ENCODE measurements at places on chromosomes 3 and 15. TPM values are rescaled to one million over a fixed set of nuclear protein-coding genes. Genes with fewer than 3 reads are reported as not detected.
A peak's percentile ranks its signal among the peaks of the same experiment; 100 is the strongest.

DNA sequence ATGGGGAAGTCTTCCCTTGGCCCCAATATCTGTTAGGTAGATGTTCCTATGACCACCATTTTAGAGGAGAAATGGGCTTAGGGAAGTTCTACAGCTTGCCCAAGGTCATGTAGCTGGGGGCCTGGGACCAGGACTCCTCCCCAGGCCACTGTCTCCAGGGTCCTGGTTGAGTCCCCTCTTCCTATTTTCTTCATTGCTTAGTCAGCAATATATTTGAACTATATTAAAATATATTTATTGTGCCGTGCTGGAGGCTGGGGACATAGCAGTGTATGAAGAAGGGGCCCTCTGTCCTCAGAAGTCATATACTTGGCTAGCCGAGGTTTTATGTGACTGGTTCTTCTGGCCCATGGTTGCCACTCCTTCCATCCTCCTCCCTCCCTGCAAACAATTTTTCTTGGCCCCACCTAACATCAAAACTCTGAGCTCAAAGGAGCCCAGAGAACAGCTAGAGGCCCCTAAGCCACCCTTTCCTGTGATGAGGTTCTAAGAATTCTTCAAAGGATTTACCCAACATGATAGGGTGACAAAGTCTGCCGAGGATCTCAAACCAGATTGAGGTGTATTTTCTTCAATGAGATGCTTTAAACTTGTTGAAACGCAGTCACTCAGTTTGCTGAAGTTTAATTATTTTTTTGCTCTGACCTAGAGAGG lies 121.2 kb upstream of the RASGRP1 start:
- DNase-seq = no peak

GRCh38 chr3:106212665-106213222 lies 343.9 kb upstream of the CBLB start:
- no peak for DNase-seq

DNA sequence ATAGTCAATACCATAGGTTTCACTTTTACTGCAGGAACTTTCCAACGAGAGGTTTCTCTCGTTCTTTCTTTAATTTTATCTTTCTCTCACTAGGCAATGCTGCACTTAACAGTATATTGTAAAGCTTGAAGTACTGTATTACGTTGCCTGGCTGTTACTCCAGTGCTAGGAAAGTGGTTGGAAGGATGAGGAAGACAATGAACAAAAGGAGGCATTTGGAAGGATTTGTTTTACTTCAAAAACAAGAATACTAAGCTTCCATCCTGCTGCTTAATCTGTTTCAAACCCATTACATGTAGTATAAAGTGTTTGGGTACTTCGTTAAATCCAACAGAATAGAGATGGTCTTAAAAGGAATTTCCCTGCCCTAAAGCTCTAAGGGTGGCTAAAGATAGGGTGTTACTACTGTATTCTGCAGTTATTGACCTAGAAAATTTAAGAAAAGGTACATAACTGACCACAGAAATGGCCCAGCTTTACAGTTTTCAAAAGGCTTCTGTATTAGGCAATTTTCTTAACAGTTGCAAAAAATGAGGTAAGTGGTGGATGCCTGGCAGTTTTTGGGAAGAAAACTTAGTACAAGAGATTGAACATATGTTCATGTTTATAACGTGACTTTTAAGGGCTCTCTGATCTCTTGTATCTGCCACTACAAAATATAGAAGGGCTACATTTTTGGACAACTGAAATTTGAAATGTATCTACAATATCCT lies 785 bp upstream of the IFT57 start:
- no peak for DNase-seq

DNA sequence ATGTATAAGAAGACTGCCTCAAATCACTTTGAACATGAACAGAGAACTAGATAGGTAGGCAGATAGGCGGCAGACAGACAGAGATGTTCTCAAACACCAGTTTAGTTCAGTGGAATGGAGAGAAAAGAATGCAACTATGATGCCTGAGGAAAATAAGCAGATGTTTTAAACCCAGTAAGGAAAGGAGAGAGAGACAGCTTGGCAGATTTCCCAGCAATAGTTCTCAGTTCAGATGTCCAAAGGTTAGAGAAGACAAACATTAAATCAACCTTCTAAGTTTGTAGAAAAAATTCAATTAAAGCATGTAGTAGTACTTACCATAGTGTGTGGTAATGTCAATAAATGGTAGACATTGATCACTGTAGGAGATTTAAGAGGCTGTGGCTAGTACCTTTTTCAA lies 209.6 kb upstream of the PFN2 start:
- no peak for DNase-seq

GRCh38 chr3:26018889-26019288 lies 229.0 kb downstream of the OXSM start:
- no peak for DNase-seq

DNA sequence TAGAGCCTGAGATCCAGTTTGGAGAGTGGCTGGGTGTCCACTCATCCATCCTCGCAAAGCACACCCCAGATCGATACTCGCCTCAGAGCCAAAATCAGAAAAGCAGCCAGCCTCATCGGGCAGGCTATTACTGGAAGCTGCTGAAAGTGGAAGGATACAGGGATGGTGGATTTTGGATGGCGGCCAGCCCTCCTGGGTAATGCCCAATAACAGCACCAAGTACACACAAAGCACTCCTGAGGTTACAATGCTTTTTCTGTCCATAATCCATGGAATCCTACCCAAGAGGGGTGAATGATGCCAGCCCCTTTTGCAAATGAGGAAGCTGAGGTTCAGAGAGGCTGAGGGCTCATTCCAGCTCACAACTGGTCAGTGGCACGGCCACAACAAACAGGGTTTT lies 93.1 kb upstream of the SLC6A11 start:
- DNase-seq = no peak

GRCh38 chr3:20404741-20405100 lies 218.7 kb upstream of the SGO1 start:
- no peak for DNase-seq

- no peak for DNase-seq
Measured at GRCh38 chr3:46193436-46193835, 14.7 kb downstream of the CCR1 start.

DNA sequence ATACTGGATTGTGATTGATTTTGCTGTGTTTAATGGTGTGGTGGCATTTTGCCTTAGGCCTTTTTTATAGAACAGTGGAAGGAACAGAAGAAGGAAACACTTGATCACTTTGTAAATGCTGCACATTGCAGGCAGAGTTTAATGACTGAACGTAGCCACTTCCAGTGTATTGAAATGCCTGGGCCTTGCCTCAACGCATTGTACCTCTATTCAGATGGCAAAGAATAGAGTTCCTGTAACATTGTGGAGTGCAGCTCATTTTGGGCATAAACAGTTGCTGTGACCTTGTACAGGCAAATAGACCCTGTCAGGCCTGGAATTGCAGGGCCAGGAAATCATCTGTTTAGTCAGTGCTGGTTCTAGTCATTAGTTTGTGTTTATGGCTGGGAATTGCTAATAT lies 225.0 kb downstream of the EPHA3 start:
- DNase-seq = no peak

GRCh38 chr3:41698898-41699297 lies 263.0 kb downstream of the ULK4 start:
- DNase-seq = no peak

DNA sequence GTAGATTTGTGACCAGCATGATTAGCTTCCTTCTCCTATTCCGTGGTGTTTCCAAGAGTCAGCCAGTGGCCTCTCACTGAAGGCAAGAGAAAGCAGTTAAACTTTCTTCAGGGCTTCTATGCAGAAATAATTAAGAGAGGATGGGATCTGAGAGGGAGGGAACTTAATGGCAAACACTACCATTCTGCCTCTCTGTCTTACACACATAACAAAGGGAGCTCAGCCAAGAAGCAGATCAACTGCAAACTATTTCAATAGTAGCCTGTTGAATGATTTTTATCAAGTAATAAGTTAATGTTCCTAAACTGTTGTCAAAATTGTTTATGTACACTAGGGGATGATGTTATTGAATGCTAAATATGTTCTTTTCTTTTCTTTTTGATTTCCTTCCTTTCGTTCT lies 11.8 kb downstream of the OXSR1 start:
- no peak for DNase-seq

DNA sequence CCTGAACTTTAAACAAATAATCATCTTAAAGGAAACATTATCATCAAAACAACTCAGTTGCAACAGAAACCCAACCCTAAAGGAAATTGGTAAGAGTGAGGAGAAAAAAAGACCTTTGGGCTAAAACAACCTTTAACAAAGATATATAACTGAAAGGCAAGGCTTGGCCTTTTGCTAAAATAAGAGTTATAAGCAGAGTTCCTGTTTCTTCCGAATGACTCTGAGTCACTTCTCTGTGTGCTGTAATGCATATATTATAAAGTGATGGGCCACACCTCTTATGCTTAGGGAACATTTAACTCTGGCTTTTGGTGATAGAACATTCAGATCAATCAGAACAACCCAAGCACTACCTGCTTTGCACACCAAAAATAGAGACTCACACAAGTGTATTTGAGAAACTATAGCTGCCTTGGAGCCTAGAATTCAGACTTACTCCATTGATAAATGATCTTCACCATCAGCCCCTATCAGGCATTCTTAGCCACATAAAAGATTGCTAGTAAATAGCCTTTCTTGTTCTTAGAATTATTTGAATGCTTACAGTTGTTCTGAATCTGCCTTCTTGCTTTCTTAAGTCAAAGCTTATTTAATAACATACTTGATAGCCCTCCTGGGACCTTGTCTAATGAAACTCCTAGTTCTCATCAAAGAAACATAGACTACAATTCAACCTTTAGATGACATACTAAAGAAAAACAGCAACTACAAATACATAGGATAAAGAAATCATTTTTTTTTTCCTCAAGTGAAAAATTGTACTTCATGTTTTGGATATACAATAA lies 294.2 kb upstream of the SEMA6D start:
- DNase-seq = no peak

DNA sequence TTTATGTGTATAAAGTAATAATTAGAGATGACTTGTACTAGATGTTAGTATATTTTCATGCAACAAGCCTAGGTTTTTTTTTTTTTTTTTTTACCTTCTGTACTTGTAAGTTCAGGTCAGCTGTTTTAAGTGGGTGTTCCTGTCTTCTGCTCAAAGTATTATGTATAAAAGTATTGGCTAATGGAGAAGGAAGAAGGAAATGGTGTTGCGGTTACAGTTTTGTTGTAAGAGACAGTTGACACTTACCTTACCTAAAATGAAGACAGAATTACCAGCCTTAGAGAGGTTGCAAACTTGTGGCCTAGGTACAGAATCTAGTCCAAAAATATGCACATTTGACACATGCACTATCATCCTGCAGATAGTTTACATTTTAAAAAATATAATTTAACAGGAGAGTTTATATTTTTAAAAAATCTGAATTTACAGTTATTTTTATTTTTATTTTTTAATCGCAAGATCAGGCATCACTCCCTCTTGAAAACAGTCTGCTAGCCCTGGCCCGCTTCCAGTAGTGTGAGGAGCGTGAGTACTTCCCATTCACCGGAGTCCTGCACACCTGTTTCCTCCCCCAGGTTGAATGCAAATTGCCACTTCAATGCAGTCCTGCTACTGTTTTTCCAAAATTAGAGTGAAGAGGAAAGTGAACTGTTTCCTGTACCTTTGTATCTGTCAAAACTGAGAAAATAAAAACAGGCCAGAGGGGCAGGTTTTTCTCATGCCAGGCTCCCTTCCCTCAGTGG lies 224.3 kb upstream of the SOX2 start:
- no peak for DNase-seq

DNA sequence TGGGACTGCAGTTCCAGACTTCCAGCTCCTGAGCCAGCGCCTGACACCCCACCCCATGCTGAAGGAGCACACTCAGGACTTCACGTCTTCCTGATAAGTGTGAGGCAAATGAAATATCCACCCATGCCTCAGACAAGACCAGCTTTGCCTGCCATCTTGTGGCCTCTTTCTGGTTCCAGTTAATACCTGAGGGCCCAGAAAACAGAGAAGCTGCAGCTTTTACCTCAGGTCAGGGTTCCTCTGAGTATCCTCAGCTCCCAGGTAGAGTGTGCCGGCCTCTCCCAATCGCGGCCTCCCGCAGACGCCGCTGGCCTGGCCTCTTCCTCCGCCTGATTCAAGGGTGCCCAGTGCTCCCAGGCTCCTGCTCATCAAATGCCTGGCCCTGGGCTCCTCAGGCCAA lies 5.1 kb upstream of the KLHL6 start:
- DNase-seq = no peak

- DNase-seq = no peak
Measured at GRCh38 chr3:194935061-194935460, 249.4 kb downstream of the FAM43A start.

DNA sequence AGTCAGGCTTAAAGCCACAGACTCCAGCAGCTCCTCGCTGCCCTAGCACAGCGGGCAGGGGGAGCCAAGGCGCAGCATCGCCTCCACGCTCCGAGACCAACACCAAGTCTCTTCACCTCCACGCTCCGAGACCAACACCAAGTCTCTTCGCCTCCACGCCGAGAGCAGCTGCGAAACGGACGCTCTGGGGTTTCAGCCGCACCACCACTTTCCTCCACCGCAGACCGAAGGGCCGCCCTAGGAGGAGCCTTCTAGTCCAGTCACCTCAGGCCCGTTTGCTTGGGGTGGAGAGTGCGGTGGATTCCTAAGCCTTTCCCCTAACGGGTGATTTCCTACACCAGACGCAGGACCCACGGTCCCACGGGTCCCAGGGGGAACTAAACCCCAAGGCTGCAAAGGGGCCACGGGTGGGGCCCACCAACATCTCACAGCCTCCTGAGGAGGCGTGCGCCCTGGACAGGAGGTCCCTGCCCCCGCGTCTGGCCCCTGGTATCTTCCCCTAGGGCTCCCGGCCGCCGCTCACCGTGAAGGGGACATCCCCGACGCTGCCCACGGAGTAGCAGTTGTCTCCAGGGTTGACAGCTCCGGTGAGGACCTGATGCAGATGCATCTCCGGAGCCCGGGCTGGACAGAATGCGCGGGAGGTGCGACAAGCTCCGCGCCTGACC lies 501 bp downstream of the DMXL2 start:
- peak; percentile 34 for DNase-seq

DNA sequence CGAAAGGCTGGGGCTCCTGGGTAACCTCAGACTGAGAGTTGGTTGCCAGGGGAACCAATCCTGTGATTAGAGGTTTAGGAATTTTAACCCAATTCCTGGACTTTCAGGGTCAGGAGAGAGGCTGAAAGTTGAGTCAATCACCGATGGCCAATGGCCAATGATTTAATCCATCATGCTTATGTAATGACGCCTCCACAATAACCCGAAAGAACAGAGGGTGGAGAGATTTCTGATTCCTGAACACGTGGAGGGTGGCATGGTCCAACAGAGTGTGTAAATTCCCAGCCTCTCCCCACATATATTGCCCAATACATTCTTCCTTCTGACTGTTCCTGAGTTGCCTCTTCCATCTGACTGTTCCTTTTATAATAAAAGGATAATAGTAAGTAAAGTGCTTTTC lies 137.2 kb upstream of the CBLB start:
- no peak for DNase-seq

- DNase-seq = no peak
Measured at GRCh38 chr3:182052757-182053156, 341.0 kb downstream of the SOX2 start.

PCLAF gene
- 100 TPM for total RNA-seq

C15orf61 gene
- 4.1 TPM for total RNA-seq

CNTN6 gene
- not detected for total RNA-seq

FGF7 gene
- total RNA-seq = not detected

DNAH12 gene
- total RNA-seq = 0.05 TPM

STX19 gene
- total RNA-seq = not detected

GOLGA6L7 gene
- total RNA-seq = not detected

HESX1 gene
- 1.5 TPM for total RNA-seq

GUCA1C gene
- not detected for total RNA-seq

All from activated naive CD4-positive, alpha-beta T cell treated with anti-CD3 and anti-CD28 coated beads, Interleukin-2, amount 50 U/mL, for 72 hours (primary cell).